Left forelimb (tissue), 1 donor: ENCODE measurements at places on chromosomes 7 and 10.

GRCh38 chr10:49200854-49201253 is 12.7 kb upstream of the TMEM273 start:
- no peak for DNase-seq

GRCh38 chr10:3867454-3868270 is 82.7 kb upstream of the KLF6 start:
- no peak for DNase-seq

- no peak for DNase-seq
Measured at GRCh38 chr10:24133835-24134234, 75.1 kb upstream of the KIAA1217 start.

- DNase-seq = no peak
Measured at GRCh38 chr10:72123616-72124015, 35.3 kb upstream of the SPOCK2 start.

DNA sequence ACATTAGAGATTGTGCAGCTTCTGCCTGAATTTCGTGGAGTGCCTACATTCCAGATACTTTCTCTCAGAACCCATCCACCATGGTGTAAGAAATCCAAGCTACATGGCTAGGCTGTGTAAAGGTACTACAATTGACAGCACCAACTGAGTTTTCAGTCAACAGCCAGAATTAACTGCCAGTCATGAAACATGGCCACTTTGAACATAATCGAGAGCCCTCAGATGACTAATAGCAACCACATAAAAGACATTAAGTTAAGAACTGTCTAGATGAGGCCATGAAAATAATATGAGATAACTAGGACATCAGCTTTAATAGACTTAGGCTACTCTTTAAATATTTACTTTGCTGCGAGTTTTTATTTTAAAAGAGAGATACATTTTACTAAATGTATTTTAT is 1106.8 kb upstream of the LRRTM3 start:
- DNase-seq = no peak

DNA sequence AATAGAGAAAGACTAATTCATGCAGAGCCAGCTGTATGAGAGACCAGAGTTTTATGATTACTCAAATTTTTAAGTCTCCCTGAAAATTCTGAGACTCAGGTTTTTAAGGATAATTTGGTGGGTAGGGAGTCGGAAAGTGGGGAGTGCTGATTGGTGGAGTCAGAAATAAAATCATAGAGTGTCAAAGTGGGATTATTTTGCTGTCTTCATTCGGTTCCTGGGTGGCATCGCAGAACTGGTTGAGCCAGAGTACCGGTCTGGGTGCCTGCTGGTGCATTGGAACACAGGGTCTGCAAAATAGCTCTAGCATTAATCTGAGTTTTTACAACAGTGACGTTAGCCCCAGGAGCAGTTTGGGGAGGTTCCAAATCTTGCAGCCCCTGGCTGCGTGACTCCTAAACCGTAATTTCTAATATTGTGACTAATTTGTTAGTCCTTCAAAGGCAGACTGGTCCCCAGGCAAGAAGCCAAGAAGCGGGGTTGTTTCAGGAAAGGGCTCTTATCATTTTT is 32.4 kb downstream of the GPRIN2 start:
- no peak for DNase-seq

DNA sequence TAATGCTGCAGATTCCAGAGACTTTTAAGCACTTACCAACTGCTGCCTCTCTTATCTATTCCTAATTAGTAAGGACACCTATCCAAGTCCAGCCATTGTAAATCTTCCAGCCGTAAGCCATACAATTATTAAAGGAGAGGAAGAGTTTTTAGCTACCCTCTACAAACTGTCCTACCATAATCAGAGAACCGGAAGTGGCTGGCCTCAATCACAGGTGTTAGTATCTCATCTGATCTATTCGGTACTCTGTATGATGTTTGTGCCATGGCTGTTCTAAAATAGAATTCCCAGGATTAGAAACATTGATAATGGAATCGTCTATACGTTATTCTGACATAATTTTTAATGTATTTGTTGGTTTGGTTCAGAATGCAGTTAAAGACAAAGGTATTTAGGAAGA is 102.8 kb downstream of the MICU1 start:
- DNase-seq = no peak

DNA sequence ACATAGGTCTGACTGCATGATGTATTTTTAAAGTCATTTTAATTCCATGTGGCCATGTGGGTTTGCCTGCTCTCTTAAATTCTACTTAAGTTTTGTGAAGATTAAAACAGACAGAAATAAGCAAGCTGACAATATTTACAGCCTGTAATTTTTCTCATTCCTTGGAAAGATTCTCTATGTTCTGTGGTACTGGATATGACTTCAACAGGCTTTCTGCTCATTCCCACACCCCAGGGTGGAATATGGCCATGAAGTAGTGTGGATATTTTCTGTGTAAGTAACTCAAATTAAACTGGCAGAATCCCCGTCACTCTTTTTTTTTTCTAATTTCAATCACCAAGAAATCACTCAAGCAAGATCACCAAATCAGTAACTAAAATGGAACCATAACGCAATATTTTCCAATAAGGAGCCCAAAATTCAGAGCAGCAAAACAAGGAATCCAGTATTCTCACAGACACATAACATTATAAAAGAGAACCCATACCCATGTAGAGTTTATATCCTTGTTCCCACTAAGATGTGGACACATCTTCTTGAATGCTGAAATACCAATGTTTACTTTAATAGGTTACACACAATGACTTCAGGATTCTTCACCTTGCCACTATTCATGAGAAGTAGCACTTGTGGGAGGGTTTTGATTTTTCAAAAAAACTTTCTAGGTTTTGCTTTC is 5.7 kb downstream of the HOXA5 start:
- no peak for DNase-seq

DNA sequence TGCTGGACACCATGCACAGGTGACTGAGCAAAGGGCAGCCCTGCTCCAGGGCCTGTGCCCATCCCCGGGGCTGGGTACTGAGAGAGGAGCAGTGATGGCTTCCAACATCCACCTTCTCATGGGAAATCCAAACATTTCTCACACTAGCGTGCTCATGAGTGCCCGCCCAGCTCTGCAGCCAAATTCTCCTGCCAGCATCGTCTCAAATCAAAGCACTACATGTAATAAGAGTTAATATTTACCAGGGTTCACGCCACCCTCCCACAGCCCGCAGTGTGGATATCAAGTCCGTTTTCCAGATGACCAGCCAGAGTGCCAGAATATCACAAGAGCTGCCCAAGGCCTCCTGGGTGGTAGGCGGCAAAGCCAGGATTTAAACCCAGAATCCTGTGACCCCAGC is 12.1 kb downstream of the IL15RA start:
- no peak for DNase-seq

GRCh38 chr7:106598663-106599342 is 62.2 kb downstream of the CCDC71L start:
- DNase-seq = no peak

DNA sequence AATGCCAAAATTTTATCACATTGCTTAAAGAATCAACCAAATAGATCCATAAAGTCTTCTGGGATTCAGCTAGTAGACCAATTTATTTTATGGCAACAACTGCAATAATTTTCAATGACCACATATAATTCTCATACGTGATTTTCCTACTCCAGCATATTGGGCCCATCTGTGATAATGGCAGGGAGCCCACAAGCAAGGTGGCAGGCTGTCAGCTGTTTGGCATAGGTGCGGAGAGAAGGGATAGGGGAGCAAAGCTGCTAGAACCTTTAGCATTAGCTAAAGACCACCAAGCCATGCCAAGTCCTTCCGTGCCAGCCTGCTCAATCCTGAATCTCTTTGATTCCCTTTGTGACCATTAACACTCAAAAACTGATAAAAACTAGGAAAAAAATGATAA is 721.2 kb downstream of the XPNPEP1 start:
- DNase-seq = no peak

- DNase-seq = no peak
Measured at GRCh38 chr7:27647046-27647445, 15.6 kb downstream of the HIBADH start.

GRCh38 chr10:99013885-99014284 is 221.8 kb downstream of the HPSE2 start:
- no peak for DNase-seq

DNA sequence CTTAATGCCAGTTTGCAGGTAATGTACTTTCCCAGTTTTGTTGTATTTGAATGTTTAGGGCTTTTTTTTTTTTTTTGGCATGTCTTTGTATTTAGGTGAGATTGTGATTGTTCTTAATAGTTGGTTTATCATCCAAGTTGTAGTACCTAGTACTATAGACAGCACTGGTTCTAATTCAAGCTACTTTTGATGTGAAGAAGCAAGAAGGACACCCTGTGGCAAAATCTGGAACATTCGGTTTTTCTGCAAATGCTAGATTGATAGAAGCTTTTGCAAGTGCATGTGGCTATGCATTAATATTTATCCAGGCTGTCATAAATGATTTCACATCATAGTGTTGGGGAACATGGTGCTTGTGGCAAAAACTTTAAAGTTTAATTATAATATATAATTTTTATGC is 248.9 kb downstream of the FOXP2 start:
- no peak for DNase-seq

- DNase-seq = no peak
Measured at GRCh38 chr7:83937930-83938329, 256.7 kb downstream of the SEMA3A start.

DNA sequence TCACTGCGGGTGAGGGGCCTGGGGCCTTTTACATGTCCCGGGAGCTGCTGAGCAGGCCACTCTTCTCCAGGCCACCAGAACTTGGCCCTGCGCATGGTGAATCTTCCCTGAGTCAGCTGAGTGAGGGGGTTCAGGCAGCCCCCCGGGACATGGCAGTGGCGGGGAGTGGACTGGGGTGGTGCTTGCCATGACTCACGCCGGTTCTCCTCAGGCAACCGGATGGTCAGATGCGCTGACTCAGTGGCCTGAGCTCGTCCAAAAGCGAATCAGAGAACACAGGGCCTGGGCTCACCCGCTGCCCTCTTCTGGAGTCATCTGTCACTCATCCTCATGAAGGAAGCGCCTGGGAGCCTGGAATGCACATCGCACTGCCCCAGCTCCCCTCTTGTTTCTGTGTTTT is 33.5 kb downstream of the HTRA1 start:
- no peak for DNase-seq

DNA sequence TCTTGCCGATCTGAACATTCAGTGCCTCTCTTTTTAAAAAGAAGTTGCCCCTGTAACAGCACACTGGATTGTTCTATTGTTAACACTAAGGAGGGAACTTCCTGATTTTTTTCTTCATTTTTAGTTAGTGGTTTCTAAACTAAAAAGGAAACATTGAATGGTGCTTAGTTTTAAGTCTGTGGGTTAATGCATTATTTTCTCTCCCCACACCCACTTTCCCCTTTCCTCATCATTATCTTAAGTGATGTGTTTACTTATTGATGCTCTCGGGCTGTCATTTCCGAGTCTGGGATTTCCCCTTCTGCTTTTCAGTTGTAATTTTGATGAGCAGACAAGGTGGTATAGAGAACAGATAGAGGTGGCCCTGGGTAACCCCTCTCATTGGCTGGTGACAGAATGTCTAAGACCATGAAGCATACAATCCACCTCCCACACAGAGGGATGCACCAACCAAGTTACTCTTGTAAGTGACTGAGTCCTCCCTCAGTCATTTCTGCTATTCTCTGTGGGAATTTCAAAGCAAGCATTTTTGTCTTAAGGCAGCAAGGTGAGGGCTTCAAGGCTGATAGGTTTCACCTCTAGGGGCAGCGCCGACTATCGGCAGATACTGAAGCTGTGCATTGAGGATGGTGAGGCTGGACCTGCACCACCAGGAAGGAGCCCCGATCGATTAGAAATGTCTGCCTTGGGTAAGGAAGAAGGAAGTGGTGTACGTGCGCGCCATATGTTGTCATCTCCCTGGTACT is 49.5 kb downstream of the CHN2 start:
- no peak for DNase-seq

GRCh38 chr10:101018600-101019439 is 12.1 kb downstream of the PDZD7 start:
- DNase-seq = peak; percentile 84

GRCh38 chr7:145092766-145093165 is 256.9 kb upstream of the TPK1 start:
- no peak for DNase-seq

DNA sequence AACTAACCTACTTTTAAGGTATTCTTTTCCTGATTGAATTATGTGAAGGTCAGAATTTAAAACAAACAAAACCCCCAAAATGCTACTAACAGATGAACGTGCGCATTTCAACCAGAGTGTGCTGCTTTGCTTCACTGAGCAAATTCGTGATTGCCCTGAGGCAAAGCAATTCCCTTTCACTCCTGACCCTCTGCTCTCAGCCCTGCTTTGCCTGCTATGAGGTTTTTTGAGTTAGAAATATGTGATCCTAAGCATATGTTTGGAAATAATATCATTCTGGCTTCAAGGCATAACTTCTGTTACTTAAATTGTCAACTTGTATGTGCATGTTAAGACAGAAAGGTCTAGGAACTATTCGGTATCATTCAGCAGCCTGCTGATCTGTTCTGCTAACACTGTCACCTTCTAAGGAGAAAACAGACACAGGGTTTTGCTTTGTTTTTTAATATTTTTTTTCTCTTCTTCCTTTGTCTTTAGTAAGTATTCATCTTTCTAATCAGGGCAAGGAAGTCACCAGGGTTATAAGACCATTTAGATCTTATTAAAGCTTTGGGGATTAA is 124.2 kb downstream of the GNAT3 start:
- DNase-seq = no peak

- no peak for DNase-seq
Measured at GRCh38 chr10:79069325-79070080, 737 bp downstream of the ZMIZ1 start.

GRCh38 chr7:65915921-65916657 is 43.2 kb downstream of the VKORC1L1 start:
- no peak for DNase-seq

DNA sequence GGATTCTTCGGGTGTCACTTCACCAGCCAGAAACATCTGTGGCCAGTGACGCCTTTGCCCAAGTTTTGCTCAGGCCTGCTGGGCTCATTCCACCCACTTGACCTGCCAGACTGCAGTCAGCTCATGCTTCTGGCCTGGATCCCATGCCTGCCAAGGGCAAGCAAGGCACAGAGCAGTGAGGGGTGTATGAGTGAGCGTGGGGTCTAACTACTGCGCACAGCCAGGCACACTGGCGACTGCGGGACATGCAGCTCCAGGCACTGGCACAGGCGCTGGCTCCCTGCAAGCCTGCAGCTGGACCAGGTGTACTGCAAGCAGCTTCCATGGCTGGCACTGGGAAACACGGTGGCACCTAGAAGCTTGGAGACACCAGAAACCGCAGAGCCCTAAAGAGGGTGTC is 80.1 kb downstream of the MTERF1 start:
- no peak for DNase-seq

GRCh38 chr10:67789769-67790168 is 48.2 kb downstream of the DNAJC12 start:
- DNase-seq = no peak

DNA sequence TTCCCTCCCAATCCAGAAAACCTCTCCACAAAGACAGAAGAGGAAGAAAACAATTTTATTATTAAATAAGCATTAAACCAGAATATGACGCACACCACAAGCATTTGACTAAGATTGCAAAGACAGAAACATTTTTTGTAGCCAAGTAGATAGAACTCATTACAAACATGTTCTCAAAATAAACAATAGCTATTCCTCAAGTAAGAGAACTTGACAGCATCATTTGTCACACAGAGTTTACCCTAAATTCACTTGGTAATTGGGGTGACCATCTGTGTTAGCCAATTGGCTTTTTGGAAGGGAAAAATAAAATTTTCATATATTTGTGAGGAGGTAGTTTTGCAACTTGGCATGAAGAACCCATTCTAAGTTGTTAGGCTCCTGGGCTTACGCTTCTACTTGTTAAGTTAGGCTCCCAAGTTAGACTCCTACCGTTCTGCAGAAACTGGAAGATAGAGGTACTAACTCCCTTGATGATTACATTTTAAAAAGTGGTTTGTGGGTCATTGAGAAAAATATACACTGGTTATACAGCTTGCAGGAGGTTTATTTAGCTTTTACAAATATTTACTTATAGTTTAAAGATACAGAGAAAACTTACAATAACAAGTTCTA is 618.6 kb upstream of the CNTNAP2 start:
- DNase-seq = no peak
